ENCODE measurements at places on chromosomes 11 and 22.

DNA sequence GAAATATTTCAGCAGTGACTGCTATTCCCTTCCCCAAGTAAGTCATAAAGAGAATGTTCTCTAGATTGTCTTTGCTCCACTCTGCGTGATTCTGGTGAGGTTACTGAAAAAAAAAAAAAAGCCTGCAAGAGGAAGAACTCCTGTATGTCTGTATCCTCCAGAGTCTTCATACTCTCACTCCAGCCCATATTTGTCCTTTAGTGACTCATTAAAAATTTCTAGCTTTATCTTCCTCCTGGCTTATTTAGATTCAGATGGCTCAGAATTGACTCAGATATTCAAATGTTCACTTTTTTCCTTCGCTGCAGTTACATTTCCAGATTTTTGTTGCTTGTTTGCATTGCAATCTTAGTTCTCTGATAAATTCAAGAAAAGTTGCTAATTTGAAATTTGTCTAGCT is 76.3 kb upstream of the CNTN5 start:
- DNase-seq = no peak

DNA sequence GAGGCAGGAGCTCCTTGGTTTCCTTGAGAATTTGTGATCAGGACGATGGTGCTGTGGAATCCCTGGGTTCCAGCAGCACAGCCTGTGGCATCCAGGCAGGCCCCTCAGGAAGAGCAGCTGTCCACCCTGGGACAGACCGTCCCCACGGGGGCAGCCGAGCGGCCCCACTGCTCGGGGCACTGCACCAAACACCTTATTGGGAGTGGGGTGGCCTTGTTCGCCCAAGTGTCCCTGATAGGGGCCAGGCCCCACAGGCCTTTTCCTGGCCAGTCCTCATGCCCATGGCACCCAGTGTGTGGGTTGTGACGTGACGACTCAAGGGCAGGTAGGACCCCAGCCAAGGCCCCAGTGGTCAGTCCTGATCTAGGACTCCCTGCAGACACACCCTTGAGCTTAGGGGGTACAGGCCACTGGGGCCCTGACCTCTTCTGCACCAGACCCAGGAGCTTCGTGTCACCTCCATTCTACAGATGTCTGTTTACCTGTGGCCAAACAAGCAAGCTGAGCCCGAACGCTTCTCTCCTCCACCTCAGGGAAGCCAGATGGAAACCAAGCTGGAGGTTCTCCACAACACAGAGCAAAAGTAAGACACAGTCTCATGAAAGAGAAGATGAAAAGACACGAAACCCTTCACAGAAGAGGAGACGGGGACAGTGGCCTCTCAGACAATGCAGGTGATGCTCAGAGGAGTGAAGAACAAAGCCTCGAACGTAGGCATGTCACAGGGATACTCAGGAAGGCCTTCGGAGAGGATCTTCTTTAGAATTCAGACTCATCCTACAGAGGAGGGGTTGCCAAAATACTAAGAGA is 1.6 kb upstream of the BRD1 start:
- no peak for DNase-seq

DNA sequence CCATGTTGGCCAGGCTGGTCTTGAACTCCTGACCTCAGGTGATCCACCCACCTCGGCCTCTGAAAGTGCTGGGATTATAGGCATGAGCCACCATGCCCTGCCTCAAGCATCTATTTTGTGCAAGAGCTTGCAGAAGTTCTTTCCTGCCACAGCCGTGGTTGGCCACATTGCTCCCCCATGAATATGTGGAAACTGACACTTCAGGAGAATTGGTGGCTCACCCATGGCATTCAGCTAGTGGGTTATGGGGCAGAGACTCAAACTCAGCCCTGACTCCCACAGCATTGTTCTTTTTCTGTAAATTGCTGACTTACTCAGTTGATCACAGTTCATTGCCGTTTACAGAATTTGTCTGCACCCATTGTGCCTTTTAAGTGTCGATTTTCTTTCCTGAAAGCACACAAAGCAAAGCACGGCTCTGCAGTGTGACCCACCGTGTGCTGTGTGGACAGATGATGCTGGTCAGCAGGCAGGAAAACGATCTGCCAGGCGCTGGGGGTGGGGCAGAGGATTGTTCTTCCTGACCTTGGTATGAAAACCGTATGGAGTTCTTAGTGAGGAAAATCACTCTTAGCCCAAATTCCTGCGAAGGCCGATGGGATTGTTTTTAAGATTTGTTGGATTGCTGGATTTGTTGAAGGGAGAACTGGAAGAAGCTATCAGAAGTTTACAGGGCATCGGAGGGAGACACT is 115.6 kb downstream of the PTPRJ start:
- no peak for DNase-seq

DNA sequence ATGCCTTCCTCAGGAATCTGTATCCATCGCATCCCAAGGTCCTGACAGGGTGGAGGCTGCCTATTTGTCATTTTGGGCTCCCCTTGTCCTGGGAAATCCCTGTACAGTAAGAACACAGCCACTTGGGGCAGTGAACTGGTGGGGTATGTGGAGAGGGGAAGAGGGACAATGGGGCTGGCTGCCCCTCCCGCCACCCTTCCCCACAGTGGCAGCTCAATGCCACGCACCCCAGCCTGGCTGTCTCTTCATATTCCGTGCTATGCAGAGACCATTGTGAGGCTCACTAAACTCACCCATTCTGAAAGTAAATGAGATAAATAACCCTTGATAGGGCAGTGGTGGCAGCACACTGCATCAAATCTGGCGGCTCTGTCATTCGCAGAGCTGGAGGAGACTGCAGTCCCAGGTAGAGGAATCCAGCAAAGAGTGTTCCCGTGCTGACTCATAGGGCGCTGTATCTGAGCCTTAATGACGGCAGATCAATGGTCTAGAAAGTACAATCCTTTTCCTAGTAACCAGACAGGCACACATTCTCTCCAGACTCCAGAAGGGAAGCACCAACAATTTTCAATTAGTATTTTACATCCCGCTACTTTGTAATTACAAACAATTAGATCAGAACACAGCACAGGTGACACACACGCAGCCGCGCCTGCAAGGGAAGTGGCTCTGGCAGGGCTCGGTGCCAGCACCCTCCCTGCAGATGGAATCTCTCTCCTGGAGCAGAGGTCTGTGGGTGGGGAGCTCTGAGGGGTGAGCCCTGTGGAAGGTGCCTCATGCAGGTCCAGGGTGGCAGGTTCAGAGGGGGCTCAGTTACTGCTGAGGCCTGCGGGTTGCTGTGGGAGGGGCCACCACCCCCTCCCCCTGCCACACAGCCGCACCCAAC is 167.9 kb upstream of the B3GAT1 start:
- no peak for DNase-seq

DNA sequence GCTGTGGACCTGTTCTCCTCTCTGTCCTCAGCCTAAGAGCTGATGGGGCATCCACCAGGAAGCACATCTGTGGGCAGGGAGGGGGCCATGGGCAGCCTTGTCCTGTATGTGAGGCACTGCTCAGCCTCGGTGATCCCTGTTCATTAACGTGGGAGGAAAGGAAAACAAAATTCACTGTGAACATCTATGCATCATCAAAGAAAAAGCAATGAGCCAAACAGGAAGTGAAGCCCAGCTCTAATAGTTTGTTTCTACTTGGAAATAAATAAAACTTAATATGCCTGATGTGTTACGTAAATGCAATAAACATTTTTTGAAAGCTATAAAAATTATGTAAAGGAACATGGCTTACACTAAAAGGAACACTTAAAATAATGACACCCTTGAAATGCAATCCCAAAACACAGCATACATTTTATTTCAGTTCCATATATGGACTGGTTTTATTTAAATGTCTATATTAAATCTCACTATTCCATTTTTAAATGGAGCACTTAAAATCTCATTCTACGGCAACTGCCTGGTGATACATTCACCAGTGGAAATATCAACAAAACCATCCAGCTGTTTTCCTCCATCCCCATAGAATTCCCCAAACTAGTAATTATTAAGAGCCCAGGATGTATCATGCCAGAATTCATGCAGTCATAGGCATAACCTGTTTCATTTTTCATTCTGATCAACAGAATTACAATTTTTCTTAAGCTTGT is 78.3 kb downstream of the ZNF280B start:
- DNase-seq = no peak

DNA sequence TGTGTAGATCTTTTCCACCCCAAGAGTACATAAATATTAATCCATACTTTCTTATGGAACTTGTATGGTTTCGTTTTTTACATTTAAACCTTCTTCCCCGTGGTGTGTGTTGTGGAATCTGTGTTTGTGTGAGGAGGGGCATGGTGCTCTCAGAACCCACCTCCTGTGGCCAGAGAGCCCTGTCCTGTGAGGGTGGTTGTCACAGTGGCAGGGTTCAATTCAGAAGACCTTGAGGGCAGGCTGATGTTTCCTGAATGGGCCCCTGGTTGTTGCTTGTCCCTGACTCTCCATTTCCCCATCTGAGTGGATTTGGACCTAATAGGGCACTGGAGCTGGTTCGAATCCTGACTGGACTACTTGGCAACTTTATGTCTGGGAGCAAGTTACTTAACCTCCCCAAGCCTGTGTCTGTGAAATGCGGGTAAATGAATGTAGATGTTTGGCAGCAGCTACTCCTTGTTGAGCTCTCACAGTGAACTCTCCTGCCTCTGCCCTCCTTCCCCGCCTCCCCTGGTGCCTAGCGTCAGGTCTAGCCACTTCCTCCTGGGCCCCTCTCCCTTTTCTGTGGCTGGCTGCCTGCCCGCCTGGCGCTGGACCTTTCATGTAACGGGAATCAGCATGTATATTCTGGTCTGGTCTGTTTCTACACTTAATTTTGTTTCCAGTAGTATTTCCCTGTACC is 7.3 kb downstream of the NEAT1 start:
- DNase-seq = no peak

- no peak for DNase-seq
These were observed 2.0 kb downstream of the HSCB start for GRCh38 chr22:28743852-28744251.

DNA sequence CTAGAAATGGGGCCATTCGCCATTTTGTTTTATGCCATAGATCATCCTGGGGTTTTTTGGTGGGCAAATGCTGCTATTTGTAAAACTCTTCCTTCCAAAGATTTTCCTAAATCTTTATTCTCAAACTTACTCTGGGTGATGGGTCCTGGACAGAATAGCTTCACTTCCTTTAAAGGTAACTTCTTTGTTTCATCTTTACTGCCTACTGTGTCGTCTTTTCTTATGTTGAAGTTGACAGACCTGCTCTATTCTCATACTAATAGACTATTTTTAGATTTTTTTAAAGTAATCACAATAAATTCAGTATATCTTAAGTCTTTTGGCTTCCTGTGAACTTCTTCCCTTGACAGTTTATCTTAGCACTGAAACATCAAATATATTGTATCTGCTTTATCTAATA is 98.6 kb downstream of the YAP1 start:
- DNase-seq = no peak

DNA sequence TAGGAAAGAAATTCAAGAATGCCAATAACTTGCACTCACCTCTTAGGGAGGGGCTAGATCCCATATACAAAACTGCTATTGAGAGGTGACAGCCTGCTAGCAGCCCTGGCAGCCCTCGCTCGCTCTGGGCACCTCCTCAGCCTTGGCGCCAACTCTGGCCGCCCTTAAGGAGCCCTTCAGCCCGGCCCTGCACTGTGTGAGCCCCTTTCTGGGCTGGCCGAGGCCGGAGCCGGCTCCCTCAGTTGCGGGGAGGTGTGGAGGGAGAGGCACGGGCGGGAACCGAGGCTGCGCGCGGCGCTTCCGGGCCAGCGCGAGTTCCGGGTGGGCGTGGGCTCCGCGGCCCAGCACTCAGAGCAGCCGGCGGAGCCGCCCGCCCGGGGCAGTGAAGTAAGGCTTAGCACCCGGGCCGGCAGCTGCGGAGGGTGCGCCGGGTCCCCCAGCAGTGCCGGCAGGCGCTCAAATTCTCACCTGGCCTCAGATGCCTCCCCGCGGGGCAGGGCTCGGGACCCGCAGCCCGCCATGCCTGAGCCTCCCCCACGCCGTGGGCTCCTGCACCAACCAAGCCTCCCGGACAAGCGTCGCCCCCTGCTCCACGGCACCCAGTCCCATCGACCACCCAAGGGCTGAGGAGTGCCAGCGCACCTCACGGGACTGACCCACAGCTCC is 329.9 kb downstream of the FAM181B start:
- DNase-seq = no peak
